Amniotic stem cell (primary cell): ENCODE measurements at places on chromosomes 7 and 10.

DNA sequence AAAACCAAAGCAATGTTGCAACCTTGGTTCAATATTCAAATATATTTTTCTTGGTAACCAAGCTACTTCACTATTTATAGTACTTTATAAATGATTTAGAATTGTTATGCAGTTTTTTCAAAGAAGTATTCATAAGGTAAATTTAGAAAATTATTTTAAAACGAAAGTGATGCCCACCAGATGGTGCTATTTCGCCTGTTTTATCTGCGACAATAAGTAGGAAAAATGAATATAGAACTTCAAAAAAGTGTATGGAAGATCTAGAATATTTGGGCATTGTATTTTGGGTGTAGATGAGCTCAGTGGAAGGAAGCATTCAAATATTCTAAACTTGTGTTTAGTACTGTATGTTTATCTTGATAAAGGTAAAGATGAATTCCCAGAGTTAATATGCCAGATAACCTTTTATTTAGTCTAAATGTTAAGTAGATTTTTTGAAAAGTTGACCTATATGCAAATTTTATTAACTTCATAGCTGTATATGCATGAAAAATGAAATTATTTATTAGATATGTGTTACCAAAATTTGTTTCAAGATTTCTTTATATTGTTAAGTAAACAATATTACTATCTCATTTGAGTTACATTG is 93.2 kb downstream of the ADK start:
- DNase-seq = peak; percentile 23

DNA sequence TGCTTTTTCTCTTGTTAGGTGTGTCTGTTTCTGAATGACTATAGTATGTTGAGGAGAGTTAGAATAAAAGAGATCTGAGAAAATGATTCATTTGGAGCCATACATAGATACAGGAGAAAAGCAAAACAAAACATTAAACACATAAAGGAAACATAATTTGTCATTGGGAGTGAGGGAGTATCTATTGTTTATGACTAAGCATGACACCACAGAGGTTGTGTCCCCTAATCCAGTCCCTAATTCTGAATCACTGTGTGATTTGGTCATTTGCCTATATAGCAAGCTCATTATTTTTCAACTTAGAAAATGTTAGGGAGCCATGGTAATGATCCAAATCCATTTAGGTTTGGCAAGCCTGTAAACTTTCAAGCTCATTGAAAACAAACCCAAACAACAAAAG is 132.3 kb upstream of the BMPER start:
- DNase-seq = no peak

GRCh38 chr10:73732426-73732825 is 11.7 kb upstream of the SEC24C start:
- no peak for DNase-seq

- no peak for DNase-seq
Observed at GRCh38 chr10:76491216-76491615, 1059.8 kb downstream of the LRMDA start.
